ENCODE measurements at places on chromosomes 11 and 22.
A peak's percentile ranks its signal among the peaks of the same experiment; 100 is the strongest.

- no peak for DNase-seq
These were observed 326.1 kb upstream of the ANO5 start for GRCh38 chr11:21866781-21867180.

DNA sequence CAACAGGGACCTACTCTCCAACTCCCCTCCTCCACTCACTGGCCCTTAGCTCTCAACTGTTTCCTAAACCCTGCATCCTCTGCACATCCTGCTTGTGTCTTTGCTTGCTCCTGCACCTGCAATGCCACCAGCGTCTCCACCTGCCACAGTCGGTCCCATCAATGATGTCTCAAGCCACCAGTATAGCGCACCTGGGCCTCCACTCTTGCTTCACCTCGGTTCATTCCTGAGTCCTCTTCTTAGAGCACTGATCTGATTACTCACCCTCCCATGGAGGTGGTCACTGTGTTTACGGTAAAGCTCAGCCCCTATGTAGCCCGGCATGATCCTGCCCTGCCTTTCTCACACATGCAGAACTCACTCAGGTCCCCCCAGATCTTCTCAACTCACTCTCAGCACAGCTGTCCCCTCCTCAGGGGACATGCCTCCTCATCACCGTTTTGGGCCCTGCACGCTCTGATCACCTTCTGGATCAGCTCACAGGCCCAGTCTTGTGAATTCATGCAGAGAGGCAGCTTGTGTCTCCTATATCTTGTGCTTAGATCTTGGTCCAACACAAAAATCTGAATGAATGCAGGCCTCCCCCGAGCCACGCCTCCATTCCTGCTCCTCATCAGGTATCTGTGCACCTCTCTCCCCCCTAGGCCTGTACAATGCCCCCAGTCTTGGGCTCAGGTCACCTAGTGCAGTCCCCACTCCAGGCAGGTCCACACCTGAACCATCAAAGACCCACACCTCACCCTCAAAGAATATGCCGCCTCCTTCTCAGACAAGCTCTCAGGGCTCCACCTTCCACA lies 31.4 kb downstream of the TRIM29 start:
- DNase-seq, result no peak

- no peak for DNase-seq
These were observed 710 bp downstream of the DERL3 start for GRCh38 chr22:23837911-23838680.

- DNase-seq, result no peak
These were observed 22.2 kb upstream of the BIRC3 start for GRCh38 chr11:102295045-102295444.

DNA sequence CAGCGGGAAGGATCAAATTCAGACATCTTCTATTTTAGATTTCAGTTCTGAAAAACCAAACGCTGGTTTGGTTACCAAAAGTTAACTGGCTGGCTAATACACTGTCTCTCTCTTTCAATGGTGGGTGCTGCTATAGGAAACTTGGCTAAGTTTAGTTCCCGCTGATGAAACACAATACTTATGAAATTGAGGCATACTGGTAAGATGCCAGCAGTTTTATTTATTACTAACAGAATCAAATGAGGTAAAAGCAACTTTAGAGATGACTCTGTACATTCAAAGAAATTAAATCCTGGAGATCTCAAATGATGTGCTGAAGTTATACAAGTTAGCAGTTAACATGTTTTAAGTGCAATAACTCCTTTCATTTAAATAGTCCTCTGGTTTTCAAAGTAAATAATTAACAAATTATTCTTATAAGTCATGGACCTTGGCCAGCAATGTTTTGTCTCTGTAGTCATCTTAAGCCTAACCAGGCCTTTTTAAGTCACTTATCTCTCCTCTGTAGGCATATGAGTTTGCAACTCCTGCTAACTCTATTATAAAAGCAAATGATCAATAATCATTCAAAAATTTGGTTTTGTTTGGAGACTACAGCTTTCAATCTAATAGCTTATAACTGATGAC lies 54.8 kb downstream of the PAK1 start:
- DNase-seq, result no peak

DNA sequence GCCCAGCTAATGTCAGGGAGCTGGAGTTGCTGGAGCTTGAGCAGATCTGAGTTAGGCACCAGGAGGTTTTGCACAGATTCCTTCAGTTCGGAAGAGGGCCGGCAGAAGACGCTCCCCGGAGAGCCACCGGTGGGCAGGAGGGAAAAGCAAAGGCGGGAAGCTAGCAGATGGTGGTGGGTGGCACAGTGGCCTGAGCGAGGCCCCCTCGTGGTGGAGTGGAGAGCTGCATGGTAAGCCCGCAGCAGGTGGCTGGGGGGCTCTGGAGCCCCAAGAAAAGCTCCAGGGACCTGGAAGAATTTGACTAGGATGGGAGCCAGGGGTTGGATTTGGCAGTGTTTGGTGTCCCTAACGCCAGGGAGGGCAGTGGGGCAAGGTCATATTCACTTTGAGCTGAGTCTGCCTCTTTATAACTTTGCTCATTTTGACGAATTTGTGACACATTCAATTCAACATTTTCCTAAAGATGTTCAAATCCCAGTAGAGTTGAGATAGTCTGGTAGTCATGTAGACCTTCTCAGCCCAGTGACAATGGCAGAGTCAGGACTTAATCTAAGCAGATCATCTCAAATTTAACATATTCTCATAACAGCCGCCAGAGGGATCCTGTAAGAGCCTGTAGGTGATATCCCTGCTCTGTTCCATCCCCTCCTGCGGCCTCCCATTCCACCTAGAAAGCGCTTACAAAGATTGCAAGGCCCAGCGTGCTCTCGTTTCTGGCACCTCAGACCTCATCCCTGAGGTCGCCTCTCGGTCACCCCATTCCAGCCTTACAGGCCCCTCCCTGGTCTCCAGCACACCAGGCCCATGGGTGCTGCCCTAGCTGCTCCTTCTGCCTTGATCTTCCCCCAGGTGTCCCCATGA lies 57.9 kb downstream of the TRIM29 start:
- peak; percentile 76 for DNase-seq

DNA sequence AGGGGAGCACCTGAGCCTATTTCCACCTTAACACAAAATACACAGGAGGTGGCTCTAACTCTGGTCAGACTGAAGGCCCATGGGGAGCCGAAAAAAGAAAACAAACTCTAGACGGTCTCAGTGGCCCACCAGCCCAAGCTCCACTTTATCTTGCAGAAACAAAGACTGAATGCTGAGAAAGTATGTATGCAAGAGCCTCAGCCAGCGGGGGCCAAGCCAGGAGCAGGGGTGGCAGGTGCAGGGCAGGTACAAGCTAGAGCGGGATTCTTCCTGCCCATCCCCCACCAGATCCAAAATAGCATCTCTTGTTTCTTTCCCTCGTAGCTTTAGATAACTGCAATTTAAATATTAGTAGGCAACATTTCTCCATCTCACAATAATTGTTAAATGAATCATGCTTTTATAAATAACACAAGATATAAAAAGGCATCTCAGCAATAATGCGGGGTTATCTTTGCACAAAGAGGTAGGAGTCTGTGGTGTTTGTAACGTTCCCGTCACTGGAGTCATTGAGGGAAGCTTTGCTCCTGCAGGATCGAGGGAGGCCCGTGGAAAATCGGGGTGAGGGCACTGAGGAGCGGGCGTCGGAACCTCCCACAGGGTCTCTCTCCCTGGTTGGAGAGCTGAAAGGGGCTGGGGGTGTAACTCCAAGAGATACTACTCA lies 418.0 kb downstream of the SHANK2 start:
- peak; percentile 77 for DNase-seq

GRCh38 chr22:49769691-49770546 lies 57.8 kb downstream of the BRD1 start:
- DNase-seq, result no peak

Data from iPS-NIHi11 (cell line).